ENCODE measurements at places on chromosomes 1 and 21.

DNA sequence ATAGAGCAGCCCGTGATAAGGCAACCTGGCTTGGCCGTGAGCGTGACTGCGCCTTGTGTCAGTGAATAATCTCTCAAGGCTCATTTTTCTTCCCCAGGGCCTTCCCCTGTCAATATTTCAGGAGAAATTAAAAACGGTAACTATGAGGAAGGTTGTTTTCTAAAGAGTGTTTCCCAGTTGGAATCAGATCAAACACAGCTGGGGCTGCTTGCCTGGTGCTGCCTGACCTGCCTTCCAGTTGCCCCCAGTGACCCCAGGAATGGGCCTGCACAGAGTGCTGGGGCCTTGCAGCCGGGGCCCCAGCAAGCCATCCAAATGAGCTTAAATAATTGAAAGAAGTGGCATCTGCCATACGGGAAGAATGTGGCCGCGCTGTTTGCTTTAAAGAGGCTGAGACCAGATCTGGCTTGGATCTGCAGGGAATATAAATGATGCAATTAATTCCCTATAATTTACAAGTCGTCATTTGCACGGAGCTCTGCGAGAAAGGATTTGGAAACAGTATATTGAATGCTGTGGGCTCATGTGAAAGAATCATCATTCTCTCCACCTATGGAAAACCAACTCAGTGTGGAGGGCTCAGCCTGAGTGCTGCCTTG is 203.9 kb downstream of the C1orf94 start:
- no peak for ATAC-seq

GRCh38 chr1:208988811-208989222 is 594.7 kb upstream of the CAMK1G start:
- peak; percentile 86 for ATAC-seq

DNA sequence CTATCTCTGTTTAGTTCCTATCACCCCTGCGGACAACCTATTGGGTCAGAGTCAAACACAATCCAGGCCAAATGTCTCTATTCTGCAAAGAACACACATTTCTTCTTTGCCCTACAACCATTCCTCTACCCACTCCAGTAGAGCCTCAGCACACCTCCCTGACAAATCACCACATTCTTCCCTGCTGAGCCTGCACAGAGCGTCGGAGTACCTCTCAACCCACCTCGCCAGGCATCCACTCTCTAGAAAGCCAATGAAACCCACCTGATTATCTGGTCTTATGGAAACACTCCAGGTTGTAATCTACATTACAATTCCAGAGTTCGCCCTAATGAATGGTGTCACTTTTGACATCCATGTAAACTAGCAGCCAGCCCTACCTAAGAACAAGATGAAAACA is 47.1 kb downstream of the RGS5 start:
- no peak for ATAC-seq

DNA sequence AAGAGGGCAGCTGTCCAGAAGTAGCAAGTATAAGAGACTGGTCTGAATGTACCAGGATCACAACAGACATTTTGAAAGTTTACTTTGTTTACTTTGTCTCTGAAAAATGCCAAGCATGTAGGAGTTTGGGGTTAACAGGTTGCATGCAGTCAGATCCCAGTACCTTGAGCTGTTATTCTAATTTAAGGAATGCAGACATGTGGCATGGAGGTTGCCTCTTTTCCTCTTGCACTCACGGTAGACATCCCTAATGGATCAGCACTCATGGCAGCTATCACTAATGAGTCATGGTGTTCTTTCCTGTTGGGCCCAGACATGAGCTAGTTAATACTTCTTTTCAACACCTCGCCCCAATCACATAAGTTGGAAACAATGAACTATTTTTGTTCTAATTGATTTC is 67.3 kb downstream of the GADD45A start:
- ATAC-seq: no peak

DNA sequence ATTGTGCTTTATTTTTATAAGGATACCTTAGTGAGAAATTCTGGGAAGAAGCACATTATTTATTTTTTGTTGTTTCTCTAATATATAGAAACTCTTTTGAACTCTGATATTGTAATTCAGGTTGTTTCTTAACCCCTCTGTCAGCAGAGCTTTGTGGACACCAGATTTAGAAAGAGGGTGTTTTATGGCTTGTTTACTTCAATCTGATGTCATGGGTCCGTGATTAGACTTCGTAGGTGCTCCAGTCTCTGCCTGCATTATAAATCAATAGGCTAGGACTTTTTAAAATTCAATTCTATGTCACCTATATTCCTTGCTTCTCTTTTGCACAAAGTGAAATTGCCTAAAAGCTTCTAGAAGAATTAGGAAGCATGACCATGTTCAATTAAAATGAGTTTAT is 47.3 kb upstream of the CCDC190 start:
- no peak for ATAC-seq

GRCh38 chr1:145729666-145730436 is 10.6 kb downstream of the CD160 start:
- no peak for ATAC-seq

DNA sequence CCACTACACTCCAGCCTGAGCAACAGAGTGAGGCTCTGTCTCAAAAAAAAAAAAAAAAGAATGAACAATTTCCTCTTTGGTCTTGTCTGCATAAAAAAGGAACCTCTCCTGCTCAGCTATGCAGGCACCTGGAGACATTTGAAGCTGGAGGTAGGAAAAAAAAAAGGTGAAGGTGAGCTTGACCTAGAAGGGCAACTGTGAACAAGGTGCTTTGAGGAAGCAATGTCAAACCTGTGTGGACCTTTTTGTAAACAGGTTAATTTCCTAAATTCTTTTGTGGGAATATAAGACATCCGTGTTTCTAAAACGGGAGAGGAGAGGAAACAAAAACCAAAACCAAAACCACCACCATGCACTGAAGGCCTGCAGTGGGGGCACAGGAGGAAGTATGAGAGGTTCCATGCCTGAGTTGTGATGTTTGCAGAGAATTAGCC is 77.5 kb downstream of the SLC45A1 start:
- no peak for ATAC-seq

- ATAC-seq: no peak
Measured at GRCh38 chr1:165442653-165443052, 2.3 kb downstream of the RXRG start.

DNA sequence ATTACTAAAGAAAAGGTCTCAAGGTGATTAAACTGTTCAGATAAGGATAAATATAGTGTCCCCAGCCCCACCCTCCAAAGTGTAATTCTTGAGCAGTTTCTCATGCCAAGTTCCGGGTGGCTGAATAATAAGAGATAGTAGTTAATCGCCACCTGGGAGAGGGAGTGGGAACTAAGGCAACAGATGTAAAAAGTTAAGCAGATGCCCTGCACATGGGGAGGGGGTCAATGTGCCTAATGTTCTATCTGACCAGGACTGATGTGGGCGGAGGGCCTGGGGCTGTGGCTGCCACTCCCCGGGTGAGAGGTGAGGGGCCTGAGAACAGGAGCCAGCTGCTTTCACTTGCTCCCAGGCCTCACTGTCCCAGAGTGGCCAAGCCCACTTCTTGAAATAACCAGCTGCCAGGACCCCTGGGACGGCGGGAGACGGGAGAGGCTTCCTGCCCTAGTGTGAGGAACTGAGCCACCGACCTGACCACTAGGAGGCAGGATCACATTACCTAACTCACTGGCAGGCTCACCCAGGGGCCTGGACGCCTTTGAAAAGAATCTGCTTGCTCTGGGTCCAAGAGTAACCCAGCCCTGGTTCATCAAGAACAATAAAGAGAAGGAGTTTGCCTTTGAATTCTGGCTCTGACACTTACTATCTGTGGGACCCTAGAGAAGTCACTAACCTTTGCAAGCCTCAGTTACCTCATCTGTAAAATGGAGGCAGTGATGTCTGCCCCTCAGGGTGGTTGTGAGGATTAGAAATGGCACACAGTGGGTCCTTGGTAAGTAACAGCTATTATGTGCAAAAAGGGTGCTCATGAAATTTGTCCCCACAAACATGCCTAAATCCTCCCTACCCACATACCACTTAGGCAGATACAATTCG is 179.2 kb downstream of the ATG4C start:
- ATAC-seq: peak; percentile 38

DNA sequence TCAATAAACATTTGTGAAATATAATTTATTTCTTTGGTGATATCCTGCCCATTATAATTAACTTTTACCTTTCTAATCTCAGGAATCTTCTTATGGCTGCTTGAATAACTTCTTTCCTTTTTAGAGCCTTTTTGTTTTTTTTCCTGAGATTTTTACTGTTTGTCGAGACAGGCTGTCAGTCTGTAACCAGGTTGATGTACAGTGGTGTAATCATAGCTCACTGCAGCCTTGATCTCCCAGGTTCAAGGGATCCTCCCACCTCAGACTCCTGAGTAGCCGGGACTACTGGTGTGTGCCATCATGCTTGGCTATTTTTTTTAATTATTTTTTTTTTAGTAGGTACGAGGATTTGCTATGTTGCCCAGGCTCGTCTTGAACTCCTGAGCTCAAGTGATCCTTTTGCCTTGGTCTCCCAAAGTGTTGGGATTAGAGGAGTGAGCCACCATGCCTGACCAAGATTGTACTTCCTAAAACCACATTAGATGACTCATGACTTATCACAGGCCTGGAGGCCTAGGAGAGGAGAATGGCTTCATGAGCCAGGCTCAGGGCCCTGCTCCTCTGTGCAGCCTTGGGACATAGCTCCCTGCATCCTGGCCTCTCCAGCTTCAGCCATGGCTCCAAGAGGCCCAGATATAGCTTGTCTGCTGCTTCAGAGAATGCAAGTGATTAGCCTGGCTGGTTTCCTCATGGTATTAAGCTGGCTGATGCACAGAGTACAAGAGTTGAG is 48.6 kb downstream of the CTH start:
- no peak for ATAC-seq

GRCh38 chr1:214108097-214108446 is 120.3 kb downstream of the PROX1 start:
- no peak for ATAC-seq

- ATAC-seq: no peak
Measured at GRCh38 chr1:1917995-1918900, 831 bp downstream of the TMEM52 start.

DNA sequence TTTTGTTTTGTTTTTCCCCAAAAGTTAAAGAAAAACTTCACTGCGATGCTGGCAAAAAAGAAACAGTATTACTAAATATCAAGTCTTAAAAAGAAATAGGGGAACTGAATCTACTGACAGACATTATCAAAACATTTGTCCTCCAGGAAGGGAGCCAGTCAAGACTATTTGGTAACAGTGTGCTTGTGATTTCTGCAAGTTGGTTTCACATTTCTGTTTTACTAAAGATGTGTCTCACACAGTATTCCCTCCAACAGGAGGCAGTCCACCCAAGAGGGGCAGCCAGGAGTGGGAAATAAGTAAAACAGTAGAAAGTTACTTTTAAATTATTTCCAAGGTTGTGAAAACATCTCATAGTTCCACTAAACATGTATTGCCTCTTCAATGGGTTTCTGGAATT is 74.4 kb upstream of the SDC3 start:
- ATAC-seq: no peak

DNA sequence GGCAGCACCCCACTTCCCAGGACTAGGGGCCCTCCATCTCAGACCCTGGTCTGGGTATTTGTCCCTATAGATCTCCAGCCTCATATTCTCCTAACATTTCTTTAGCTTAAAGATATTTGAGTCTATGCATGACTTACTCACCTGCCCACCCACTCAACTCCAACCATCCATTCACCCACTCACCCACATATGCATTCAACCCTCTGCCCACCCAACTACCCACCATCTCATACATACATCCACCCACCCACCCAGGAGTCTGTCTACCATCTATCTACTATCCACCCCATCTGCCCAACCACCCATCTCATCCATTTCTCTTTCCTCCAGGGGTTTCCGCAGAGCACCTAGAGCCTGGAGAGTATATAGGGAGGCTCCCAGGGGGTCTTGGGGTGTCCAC is 42.7 kb downstream of the FAAH start:
- no peak for ATAC-seq

DNA sequence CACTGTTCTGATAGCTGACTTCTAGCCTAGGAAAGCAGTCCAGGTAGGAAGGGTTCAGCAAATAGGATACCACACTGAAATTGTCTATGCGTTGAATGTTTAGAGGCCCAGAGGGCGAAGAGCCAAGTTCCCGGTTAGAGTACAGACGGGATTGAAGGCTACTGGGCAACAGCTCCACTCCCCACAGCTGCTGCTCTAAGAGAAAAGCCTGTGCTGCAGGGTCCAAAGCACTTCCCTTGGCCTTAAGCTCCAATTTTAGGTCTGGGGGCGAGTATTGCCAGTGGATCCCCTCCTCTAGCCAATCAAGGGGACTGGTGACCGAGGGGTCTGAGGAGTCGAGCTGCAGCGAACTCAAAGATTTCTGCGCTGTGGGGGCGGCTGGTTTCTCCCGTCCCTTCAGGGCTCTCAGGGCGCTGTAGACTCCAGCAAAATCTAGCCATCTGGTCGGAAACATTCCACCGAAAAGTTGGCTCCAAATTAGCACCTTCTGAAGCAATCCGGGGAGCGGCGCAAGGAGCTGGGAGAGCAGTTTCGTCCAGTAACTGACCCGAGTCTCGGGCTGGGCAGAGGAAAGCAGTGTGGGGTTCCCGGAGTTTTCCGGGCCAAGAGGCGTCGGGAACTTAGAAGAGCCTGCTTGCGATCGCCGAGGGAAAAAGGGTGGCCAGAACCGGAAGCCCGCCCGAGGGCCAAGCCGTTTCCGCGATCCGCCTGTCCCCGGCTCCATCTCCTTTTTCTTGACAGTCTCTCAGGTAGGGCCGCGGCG is 748 bp downstream of the PPP1R15B start:
- peak; percentile 42 for ATAC-seq

- no peak for ATAC-seq
Measured at GRCh38 chr1:206892351-206892984, 4.8 kb upstream of the IL24 start.
